ENCODE measurements at places on chromosomes 7 and 10. TPM values are rescaled to one million over a fixed set of nuclear protein-coding genes. Genes with fewer than 3 reads are reported as not detected.

PRSS2 gene
- not detected for total RNA-seq

PLEKHS1 gene
- not detected for total RNA-seq

LIPM gene
- total RNA-seq, result 0.11 TPM

HIP1 gene
- 15.8 TPM for total RNA-seq

VTI1A gene
- 20.6 TPM for total RNA-seq

VPS41 gene
- total RNA-seq, result 35.3 TPM

DNA sequence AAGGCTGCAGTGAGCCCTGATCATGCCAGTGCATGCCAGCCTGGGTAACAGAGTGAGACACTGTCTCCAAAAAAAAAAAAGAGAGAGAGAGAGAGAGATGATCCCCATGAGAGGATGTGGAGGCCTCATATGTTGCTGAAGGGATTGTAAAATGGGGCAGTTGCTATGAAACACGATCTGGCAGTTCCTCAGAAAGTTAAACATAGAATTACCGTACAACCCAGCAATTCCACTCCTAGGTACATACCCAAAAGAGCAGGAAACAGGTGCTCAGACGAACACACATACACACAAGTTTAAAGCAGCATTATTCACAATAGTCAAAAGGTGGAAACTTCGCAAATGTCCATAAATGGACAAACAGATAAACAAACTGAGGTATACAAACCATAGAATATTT lies 27.4 kb upstream of the CYTH3 start:
- DNase-seq, result no peak

GRCh38 chr10:101467286-101467770 lies 113.4 kb downstream of the BTRC start:
- DNase-seq, result peak; percentile 64

DNA sequence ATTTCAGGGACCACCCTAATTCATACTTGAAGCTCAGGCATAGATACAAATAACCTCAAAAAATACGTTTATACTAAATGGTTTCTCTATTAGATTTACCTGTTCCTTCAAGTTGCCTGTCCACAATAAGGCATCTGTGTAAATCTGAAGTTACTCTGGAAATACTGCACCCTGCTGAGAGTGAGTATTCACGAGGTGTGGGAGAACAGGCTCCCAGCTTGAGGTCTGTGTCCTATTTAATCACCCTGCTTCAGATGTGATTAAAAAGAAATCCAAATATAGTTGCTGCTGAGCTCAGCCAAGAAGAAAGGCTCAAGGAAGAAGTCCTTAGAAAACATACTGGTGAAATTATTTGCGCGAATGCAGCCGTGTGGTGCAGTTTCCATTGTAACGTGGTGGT lies 136.8 kb downstream of the KLF6 start:
- no peak for DNase-seq

- no peak for DNase-seq
Observed at GRCh38 chr7:100679129-100679926, 5.8 kb downstream of the GNB2 start.

DNA sequence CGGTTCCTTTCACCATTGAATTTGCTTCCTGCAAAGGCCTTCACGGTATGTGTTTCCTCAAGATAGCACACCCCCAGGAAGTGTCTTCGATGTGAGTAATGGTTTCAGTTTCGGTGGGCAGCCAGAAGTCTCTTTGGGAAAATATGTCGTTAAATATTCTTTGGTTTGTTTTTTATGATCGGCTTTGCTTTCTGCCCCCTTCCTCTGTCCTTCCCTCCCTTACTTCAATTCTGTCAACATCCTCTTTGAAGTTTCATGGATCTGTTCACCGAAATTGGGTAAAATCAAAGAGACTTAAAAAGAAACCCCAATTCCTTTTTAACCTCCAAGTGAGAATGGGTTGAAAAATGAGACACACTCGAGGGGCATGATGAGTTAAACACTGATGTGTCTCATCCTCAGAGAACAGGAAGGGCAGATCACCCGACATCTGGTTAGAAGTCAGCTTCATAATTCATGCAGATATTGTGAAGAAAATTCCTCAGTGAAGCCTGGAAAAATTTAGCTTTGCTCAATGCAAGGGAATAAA lies 170.8 kb upstream of the HABP2 start:
- DNase-seq, result no peak

- no peak for DNase-seq
Observed at GRCh38 chr10:30434273-30435072, 489 bp downstream of the MAP3K8 start.

DNA sequence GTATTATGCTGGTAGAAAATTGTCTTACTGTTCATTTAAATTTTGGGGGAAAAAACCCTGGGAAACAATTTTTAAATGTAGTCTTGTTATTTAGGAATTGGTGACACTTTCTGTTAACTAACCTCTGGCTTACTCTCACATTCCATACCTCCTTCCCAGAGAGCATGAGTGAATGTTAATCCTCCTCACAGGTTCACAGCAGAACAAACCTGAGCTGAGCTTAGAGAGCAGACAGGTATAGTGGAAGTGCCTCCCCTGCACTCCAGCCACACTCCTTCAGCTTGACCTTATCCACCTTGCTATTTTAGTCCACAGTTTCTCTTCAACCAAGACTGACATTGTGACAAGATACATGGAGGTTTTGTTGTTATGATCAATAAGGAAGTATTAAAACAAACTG lies 235.9 kb downstream of the FOXP2 start:
- no peak for DNase-seq

GRCh38 chr10:77866598-77866997 lies 60.0 kb downstream of the DLG5 start:
- DNase-seq, result no peak

DNA sequence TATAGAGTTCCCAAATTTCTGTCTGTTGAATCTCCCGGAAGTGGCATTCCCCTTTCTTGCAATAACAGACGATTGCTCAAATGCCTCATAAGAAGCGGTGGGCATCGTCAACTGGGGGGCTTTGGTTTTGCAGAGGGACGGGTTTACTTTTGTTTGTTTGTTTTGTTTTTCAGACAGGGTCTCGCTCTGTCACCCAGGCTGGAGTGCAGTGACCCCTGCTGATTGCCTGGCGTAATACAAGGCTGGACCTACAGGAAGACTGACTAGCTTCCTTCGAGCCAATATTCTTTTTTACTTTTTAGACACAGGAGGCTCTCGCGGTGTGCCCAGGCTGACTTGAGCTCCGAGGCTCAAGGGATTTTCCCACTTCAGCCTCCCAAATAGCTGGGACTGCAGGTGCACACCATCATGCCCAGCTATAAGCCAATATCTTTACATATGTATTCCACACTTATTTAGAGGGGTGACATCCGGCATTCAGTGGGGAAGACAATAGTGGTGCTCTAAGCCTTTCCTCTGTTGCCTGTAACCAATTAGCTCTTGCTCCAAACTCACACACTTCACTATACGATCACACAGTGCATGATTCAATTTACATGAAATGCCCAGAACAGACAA lies 58.1 kb downstream of the FHIP2A start:
- DNase-seq, result no peak

All from foreskin keratinocyte (primary cell).